ENCODE measurements at places on chromosomes 3 and 15.

- DNase-seq: no peak
These were observed 286.2 kb upstream of the UBE2E1 start for GRCh38 chr3:23519314-23520208.

DNA sequence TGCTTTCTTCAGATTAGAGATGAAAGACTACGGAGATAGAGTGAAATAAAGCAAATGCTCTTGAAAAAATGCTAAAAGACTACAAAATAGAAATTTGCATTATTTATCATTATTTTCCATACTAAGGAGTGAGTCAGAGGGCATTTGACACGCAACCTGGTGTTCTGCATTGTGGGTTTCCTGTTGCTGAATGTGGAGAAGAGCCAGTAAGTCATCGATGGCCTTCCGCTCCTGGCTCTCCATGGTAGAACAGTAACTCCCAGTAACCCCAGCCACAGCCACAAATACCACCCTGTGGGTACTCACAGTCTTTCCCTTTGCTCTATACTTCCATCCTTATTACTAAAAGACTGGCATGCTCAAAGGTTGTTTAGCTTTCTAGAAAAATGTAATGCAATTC is 61.5 kb downstream of the CGGBP1 start:
- DNase-seq: no peak

- no peak for DNase-seq
These were observed 5.2 kb downstream of the SNRK start for GRCh38 chr3:43291546-43291945.

- no peak for DNase-seq
These were observed 51.9 kb downstream of the ARHGAP31 start for GRCh38 chr3:119346076-119346496.

GRCh38 chr3:140843656-140844055 is 98.0 kb upstream of the SLC25A36 start:
- no peak for DNase-seq

Measured in NCI-H2171 (cell line).